K562 (cell line): ENCODE measurements at places on chromosomes 2 and 18.
A peak's percentile ranks its signal among the peaks of the same experiment; 100 is the strongest.

GRCh38 chr2:178449700-178450523 lies 1.1 kb downstream of the PRKRA start:
- peak; percentile 14 for DNase-seq

- no peak for DNase-seq
These were observed 1793.4 kb downstream of the SUCLG1 start for GRCh38 chr2:82665691-82666090.

DNA sequence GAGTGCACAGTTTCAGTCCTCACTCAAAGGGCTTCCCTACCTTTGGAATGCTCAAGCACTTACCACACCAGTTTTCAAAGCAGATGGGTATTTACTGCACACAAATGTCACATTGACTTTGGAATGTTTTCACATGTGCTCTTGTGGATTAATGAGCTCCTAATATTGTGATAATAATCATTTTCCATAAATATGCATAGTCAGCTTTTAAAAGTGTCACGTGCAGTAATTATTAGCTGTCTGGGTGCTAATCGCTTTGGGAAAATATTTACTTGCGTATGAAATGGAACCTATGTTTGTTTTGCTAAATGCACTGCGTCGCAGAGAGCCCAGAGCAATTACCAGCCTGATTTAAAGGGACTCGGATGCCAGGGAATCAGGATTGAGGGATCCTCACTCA lies 229.3 kb downstream of the SMAD2 start:
- DNase-seq, result no peak

DNA sequence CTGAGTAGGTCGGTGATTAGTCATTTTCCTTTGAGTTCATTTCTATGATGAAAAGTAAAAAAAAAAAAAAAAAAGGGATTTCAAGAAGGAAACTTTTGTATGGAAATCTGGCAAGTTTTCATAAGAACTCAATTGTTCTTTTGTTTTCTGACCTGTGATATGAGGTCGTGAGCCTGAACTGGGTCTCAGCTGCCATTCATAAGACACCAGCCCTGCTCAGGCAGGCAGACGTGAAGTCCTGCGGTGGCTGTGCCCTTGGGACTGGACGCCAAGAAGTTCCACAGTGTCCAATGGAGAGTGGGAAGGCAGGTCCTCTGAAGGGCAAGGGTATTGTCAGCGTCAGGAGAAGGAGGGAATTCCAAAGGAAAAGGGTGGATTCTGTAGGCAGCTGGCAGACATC lies 183.9 kb downstream of the NCK2 start:
- no peak for DNase-seq

DNA sequence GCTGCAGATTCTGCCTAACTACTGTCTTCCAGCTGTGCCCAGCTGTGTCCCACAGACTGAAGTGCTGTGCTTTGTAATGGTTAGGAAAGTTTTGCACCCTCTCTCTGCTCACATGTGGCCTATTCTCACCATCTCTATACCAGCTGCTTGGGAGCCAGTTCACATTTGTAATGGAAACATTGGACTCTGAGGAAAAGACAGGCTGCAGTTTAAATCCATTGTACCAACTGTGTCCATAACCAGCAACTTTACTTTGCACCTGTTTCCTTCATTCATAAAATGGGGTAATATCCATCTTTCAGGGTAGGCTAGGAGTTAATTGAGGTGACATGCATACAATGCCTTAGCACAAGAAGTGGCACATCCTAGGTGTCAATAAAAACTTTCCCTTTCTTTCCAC lies 344.0 kb downstream of the TNS1 start:
- DNase-seq, result no peak

DNA sequence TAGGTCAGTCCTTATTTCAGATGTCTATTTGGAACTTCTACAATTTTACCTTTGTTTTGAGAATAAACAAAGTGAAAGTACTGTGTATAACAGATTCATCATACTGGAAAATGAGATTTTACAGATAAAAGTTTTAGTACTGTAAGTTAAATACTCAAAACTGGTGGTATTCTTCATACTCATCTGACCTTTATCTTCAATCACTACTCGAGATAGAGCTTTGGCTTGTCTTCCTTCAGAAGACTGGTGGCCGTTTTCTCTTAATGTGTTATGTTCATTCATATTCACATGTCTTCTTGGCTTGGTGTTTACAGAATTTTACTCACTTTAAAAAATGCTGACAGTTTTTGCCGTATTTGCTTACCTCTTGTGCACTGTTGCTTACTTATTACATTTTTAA lies 2.1 kb downstream of the SPOPL start:
- DNase-seq, result no peak

GRCh38 chr2:215572341-215572848 lies 136.5 kb upstream of the FN1 start:
- DNase-seq, result no peak

DNA sequence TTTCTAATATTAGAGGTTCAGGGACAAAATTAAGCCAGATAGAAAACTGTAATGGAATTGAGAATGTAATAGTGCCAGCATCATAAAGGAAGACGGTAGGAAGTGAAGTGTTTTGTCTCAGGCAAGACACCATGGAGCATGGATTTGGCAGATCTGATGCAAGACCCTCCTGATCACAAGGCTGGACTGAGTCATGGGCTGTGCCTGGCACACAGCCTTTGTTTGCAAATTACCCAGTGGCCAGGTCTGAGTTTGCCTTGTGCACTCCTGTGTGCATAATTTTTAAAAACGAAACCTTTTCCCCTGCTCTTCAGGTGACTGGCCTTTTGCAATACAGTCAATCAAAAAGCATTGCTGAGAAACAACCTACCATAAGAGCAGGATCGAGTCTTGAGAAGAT lies 2.0 kb upstream of the UPP2 start:
- DNase-seq, result no peak

- DNase-seq, result no peak
These were observed 55.2 kb upstream of the COBLL1 start for GRCh38 chr2:164896634-164897355.

DNA sequence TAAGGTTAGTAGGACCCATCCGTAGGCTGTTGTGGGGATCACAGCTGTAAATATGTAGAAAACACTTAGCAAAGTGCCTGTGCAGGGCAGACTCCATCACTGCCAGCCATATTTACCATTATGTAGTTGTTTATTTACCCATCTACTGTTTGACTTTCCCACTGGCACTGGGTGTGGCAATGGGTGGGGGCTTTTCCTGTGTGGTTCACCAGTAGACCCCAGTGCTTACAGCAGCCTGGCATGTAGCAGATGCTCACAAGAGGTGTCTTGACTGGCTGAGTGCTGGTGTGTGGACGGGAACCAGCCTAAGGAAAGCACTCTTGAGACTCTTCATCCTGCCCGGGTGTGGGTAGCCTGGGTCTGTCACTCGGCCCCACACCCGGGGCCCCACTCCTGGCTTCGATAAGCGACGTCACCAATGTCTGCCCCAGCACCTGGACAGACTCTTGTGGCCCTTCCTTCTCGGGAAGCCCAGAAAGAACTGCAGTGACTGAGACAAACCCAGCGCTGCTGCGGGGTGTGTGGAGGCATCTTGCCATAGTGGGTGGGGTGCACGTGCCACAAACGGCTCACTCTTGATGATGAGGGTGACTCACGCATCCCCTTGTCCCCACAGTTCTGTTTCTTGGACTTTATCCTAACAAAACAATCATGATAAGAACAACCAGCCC lies 78.3 kb downstream of the HDAC4 start:
- no peak for DNase-seq

DNA sequence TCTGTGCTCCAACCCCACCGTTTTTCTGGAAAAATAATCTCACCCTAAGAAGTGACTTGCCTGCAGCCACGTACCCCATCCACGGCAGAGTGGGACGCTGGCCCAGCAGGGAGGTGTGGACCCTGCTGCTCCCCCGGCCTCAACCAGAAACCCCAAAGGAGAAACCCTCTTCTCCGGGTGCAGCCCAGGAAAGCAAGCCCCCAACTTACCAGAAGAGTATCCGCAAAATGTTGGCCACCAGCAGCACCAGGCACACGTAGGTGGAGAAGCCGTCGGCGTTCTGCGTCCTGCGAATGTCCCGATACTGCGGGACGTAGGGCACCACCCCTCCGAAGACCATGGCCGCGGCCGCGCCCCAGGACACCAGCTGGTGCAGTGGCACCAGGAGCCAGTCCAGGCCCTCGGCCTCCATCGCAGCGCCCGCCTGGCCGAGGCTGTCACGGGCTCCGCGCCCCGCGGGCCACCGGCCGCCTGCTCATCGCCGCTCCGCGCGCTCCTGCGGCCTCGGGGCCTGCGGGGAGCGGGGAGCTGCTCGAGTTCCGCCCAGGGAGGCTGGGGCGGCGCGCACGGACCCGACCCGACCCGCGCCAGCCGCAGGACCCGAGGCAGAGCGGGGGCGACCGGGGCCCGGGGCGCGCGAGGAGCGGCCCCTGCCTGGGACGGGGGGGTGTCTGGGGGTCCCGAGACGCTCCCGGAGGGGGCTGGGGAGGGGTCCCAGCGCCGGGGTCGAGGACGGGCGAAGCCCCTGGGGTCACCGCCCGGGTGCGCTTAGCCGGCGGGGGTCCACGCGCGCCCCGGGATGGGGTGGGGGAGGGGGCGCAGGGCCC lies 725 bp downstream of the SLC66A2 start:
- peak; percentile 22 for DNase-seq

DNA sequence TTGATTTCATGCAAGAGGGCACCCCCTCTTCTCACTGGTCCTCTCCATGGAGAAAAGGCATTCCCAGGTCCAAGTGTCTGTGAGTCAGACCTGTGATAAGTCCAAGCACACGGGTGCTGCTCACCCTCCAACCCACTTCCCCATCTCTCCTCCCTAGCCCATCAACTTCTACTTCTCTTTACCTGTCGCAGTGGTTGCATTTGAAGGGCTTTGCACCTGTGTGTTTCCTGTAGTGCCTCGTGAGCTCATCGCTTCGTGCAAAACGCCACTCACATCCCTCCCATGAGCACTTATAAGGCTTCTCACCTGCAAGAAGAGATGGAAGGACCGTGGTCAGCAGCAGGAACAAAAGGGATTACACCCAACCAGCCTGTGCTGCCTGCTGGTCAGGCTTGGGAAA lies 77.5 kb downstream of the KLF7 start:
- no peak for DNase-seq

DNA sequence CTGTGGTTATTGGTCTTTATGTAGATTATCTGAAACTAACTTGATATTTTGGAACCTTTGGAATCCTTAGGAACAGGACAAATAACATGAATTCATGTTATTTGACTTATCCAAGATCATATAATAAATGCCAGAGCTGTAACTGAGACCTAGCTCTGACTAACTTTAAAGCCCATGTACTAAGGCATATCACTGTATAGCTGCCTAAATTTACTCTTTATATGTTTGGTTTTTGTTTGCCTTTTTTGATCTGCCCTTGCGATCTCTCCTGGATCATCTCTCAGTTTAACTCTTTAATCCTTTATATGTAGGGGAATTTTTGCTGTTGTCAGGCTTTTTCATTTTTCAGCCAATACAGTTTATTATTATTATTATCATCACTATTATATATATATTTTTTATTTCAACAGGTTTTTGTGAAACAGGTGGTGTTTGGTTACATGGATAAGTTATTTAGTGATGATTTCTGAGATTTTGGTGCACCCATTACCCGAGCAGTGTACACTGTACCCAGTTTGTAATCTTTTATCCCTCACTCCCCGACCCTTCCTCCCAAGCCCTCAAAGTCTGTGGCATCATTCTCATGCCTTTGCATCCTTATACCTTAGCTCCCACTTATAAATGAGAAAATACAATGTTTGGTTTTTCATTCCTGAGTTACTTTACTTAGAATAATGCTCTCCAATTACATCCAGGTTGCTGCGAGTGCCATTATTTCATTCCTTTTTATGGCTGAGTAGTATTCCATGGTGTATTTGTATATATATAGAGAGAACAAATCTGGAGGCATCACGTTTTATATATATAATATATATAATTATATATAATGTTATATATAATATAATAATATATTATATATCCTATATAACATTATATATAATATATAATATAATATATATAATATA lies 48.9 kb downstream of the APLF start:
- DNase-seq, result no peak

- DNase-seq, result no peak
These were observed 40.1 kb upstream of the CAPN13 start for GRCh38 chr2:30847329-30847728.

GRCh38 chr2:238237431-238238135 lies 2.3 kb downstream of the HES6 start:
- no peak for DNase-seq

DNA sequence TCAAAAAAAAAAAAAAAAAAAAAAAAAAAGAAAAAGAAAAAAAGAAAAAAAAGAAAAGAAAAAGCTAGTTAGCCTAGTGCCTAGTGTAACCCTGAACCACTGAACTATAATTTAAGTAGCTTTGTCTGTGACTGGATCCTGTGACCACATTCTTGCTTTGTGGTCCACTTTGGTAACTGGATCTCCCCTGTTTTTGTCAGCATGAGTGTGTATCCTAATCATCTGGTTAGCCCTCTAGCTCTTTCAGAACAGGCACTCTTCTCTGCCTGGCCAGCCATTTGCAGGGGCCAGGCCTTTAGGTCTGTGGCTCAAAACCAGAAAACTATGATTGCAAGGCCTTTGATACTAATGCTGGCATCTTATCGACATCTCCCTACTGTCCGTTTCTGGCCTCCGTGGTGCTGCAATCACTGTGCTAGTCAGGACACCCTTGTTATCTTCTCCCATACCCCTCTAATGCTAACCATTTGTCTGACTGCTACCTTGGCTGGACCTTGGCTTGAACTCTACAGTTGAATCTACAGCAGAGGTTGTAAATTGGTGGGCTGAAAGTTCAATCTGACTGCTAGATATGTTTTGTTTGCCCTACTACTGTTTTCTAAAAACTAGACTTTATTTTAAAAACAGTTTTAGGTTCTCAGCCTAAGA lies 40.5 kb downstream of the RBKS start:
- DNase-seq, result no peak

- no peak for DNase-seq
These were observed 136.0 kb upstream of the SPOPL start for GRCh38 chr2:138365581-138365980.

DNA sequence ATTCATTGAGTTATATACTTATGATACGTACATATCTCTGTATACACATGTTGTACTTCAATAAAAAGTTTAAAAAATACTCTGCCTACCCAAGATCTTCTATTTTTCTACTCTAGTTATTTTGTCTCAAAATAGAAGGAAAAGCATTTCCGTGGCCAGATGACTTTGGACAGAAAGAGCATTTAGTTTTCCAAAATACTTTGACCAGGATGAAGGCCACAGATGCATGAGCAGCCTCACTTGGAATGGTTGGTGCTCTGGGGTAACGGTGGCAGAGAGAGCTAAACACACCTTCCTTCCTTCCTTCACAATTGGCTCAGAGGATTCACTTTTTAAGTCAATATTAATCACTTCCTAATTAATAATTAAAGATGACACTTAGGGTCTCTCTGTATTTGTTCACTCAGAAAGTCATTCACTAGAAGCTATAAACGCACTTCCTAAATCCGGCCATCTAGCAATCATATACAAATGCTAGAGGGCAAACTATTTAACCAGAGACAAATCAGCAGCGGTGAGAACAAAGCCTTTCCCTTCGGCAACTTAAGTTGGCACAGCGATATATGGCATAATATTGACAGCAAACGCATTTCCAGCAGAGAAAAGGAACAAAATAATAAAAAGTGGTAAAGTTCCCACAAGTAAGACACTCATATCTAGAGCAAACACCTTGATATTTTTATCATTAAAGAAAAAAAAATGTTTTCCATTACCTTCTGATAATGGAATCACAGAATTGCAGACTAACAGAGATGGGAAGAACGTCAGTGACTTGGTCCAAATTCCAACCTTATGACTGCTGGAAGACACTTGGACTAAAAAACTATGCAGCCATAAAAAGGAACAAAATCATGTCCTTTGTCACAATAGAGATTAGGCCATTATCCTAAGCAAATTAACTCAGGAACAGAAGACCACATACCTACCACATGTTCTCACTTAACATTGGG lies 55.9 kb upstream of the NARS1 start:
- no peak for DNase-seq
